ENCODE measurements at places on chromosomes 4 and X. TPM values are rescaled to one million over a fixed set of nuclear protein-coding genes. Genes with fewer than 3 reads are reported as not detected.

SMARCA1 gene
- 61.1 TPM for total RNA-seq

FAM47A gene
- total RNA-seq, result not detected

MAGEC1 gene
- not detected for total RNA-seq

RRH gene
- not detected for total RNA-seq

SLC2A9 gene
- 0.72 TPM for total RNA-seq

JADE3 gene
- 17.4 TPM for total RNA-seq

GRCh38 chr4:87910795-87911194 is 64.7 kb upstream of the SPP1 start:
- H3K36me3 ChIP-seq, result no peaks in the 10 kb centered on the region
- H3K27me3 ChIP-seq, result peaks cover 3% of the 10 kb centered on the region
- peaks cover 26% of the 10 kb centered on the region for H3K4me1 ChIP-seq
- H3K4me3 ChIP-seq, result no peak overlapping the region
- DNase-seq, result no peak

GRCh38 chrX:130053236-130053635 is 57.1 kb downstream of the ELF4 start:
- H3K27ac ChIP-seq, result no peak overlapping the region
- peaks cover 6% of the 10 kb centered on the region for H3K27me3 ChIP-seq
- H3K4me3 ChIP-seq, result no peak overlapping the region
- DNase-seq, result no peak
- H3K36me3 ChIP-seq, result peaks cover 19% of the 10 kb centered on the region
- peaks cover 7% of the 10 kb centered on the region for H3K4me1 ChIP-seq

GRCh38 chr4:57044279-57044678 is 65.6 kb downstream of the POLR2B start:
- H3K4me3 ChIP-seq, result no peak overlapping the region
- no peaks in the 10 kb centered on the region for H3K36me3 ChIP-seq
- no peaks in the 10 kb centered on the region for H3K4me1 ChIP-seq

- peak overlapping the region; percentile 98 for H3K4me3 ChIP-seq
- peaks cover 9% of the 10 kb centered on the region for H3K4me1 ChIP-seq
- peaks cover 8% of the 10 kb centered on the region for H3K27me3 ChIP-seq
- peak; percentile 4 for DNase-seq
- no peaks in the 10 kb centered on the region for H3K36me3 ChIP-seq
Measured at GRCh38 chrX:20265726-20266681, 705 bp downstream of the RPS6KA3 start.

DNA sequence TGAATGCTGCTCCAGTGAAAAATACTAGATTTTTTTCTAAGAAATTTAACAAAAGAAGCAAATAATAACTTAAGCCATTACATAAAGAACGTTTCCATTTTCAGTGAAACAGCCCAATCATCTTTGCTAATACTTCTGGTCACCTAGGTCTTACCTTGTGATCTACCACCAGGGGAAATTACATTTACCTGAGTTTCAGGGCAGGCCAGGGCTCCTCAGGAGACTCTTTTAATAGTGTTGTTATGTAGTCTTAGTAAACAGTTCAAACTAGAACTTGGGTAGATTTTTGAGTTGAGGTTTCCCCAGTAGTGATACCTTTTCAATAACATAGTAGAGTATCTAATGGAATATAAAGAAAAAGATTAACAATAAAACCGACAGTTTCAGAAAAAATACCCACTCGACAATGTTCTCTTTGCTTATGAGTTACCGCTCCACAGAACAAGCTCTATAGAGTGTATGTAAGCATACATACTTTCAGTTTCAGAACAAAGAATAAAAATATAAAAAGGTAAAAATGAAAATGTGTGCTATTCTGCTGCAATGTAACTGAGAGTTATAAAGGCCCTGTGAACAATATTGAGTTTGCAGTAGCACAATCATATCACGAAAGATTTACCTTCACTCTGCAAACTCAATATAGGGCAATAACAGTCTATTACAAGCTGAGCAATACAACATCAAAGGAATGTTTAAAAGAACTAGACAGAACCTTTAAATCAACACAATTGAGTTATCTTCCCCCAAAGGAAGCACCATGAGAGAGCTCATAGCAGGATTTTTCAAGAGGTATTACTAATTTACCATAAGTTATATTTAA is 165.8 kb downstream of the ATOH1 start:
- DNase-seq, result no peak
- H3K4me1 ChIP-seq, result peaks cover 4% of the 10 kb centered on the region
- H3K36me3 ChIP-seq, result no peaks in the 10 kb centered on the region
- H3K27me3 ChIP-seq, result peaks cover 1% of the 10 kb centered on the region
- H3K4me3 ChIP-seq, result no peak overlapping the region

GRCh38 chr4:158850800-158851644 is 82.2 kb downstream of the FNIP2 start:
- H3K27me3 ChIP-seq, result no peaks in the 10 kb centered on the region
- H3K4me3 ChIP-seq, result no peak overlapping the region
- DNase-seq, result no peak

GRCh38 chr4:120816296-120816965 is 106.1 kb downstream of the PRDM5 start:
- peak overlapping the region; percentile 8 for H3K4me3 ChIP-seq
- H3K36me3 ChIP-seq, result no peaks in the 10 kb centered on the region
- peaks cover 17% of the 10 kb centered on the region for H3K4me1 ChIP-seq
- peak overlapping the region; percentile 80 for H3K27ac ChIP-seq
- no peak for DNase-seq

GRCh38 chr4:40214038-40214437 is 17.2 kb downstream of the RHOH start:
- H3K4me1 ChIP-seq, result peaks cover 30% of the 10 kb centered on the region
- H3K36me3 ChIP-seq, result peaks cover 17% of the 10 kb centered on the region
- DNase-seq, result no peak

DNA sequence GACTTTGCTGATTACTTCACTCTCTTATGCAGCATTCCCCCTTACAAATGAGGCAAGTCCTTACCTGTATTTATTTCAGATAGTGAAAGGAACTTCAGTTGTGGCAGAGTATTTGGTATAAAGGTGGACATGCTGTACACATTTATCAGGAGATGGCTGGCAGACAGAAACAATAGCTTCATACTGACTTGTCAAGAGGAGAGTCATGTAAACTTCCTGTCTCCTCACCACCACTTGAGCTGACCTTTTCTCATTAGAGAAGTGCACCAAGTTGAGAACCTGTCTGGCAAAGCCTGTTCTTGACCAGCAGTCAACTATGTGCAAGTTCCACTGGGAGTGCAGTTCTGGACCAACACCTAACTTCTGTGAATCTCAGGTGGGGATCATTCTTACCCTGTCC is 80.8 kb downstream of the LARP1B start:
- H3K36me3 ChIP-seq, result peaks cover 15% of the 10 kb centered on the region
- no peak overlapping the region for H3K4me3 ChIP-seq
- peak overlapping the region; percentile 31 for H3K27ac ChIP-seq
- peaks cover 2% of the 10 kb centered on the region for H3K27me3 ChIP-seq
- no peak for DNase-seq

GRCh38 chr4:183637461-183637860 is 21.5 kb downstream of the RWDD4 start:
- peaks cover 28% of the 10 kb centered on the region for H3K4me1 ChIP-seq
- H3K36me3 ChIP-seq, result no peaks in the 10 kb centered on the region
- H3K4me3 ChIP-seq, result no peak overlapping the region
- H3K27me3 ChIP-seq, result peaks cover 8% of the 10 kb centered on the region

- no peak overlapping the region for H3K27ac ChIP-seq
- no peaks in the 10 kb centered on the region for H3K27me3 ChIP-seq
- no peak overlapping the region for H3K4me3 ChIP-seq
- DNase-seq, result no peak
- peaks cover 3% of the 10 kb centered on the region for H3K4me1 ChIP-seq
Measured at GRCh38 chrX:8913655-8914409, 112.6 kb upstream of the FAM9A start.

GRCh38 chrX:20461576-20461975 is 194.9 kb upstream of the RPS6KA3 start:
- no peaks in the 10 kb centered on the region for H3K27me3 ChIP-seq
- no peaks in the 10 kb centered on the region for H3K36me3 ChIP-seq
- no peak overlapping the region for H3K4me3 ChIP-seq
- DNase-seq, result no peak
- no peaks in the 10 kb centered on the region for H3K4me1 ChIP-seq

DNA sequence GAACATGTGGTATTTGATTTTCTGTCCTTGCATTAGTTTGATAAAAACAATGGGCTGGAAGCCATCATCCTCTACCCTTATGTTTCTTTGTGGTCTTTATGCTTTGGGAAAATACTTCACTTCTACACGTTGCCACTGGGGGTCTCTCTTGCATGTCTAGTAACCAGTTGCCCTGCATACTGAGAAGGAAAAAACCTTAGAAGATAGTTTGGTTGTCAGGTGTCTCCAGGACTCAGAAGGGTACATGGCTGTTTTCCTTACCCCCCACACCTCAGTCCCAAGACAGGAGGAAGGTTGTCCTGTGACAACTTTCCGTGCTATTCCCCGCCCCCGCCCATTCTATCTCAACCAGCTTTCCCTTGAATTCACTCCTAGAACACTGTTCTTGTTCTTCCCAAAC is 62.1 kb upstream of the LANCL3 start:
- no peaks in the 10 kb centered on the region for H3K36me3 ChIP-seq
- no peak overlapping the region for H3K27ac ChIP-seq
- H3K4me3 ChIP-seq, result no peak overlapping the region
- no peaks in the 10 kb centered on the region for H3K4me1 ChIP-seq

DNA sequence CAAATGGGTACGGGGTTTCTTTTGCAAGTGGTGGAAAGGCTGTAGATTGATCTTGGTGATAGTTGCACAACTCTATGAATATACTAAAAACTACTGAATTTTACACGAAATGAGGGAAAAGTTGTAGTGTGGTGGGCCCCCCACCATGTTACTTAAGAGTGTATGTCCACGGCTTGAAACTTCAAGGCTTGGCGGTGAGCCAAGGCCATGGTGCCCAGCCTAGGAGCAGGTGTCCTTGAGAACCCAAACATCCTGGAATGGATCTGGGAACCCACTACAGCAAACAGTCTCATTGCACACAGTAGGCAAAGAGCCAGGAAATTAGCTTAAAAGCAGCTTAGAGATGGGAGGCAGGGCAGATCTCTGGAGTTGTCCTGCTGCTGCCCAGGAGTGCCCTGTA is 62.9 kb downstream of the BRCC3 start:
- no peaks in the 10 kb centered on the region for H3K36me3 ChIP-seq
- no peak overlapping the region for H3K4me3 ChIP-seq
- DNase-seq, result no peak
- H3K4me1 ChIP-seq, result no peaks in the 10 kb centered on the region

DNA sequence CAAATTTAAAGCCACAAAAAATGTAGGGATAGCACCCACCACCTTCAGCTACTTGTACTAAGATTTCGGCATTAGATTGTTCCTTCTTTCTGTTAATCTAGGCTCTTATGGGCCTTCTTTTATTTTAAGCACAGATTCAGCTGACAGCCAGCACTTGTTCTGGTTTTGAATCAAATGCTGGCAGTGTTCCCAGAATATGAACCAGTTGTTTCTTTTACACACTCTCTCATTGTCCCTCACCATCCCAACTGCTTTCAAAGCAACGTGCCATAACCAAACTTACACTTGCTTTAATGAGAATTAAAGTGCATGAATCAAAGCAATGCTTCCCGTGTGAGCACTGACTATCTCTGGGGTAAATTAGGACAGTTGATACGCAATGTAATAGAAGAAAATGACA is 744.5 kb upstream of the FAM241A start:
- no peaks in the 10 kb centered on the region for H3K27me3 ChIP-seq
- H3K4me1 ChIP-seq, result no peaks in the 10 kb centered on the region
- H3K4me3 ChIP-seq, result no peak overlapping the region
- H3K36me3 ChIP-seq, result no peaks in the 10 kb centered on the region
- DNase-seq, result no peak

GRCh38 chr4:66339007-66339406 is 668.7 kb upstream of the EPHA5 start:
- H3K4me3 ChIP-seq, result no peak overlapping the region
- H3K36me3 ChIP-seq, result no peaks in the 10 kb centered on the region
- DNase-seq, result no peak
- no peaks in the 10 kb centered on the region for H3K27me3 ChIP-seq

GRCh38 chrX:16828124-16828908 is 41.8 kb downstream of the RBBP7 start:
- H3K27ac ChIP-seq, result no peak overlapping the region
- peaks cover 2% of the 10 kb centered on the region for H3K4me1 ChIP-seq
- no peaks in the 10 kb centered on the region for H3K27me3 ChIP-seq
- peaks cover 3% of the 10 kb centered on the region for H3K36me3 ChIP-seq
- DNase-seq, result no peak
- H3K4me3 ChIP-seq, result no peak overlapping the region

GRCh38 chr4:71659979-71660378 is 123.9 kb downstream of the GC start:
- no peak for DNase-seq
- no peaks in the 10 kb centered on the region for H3K36me3 ChIP-seq
- H3K27ac ChIP-seq, result no peak overlapping the region
- H3K4me3 ChIP-seq, result no peak overlapping the region

GRCh38 chr4:107721436-107722100 is 1.5 kb upstream of the PAPSS1 start:
- peaks cover 9% of the 10 kb centered on the region for H3K27me3 ChIP-seq
- DNase-seq, result no peak

- no peak overlapping the region for H3K4me3 ChIP-seq
- H3K27ac ChIP-seq, result no peak overlapping the region
- H3K27me3 ChIP-seq, result no peaks in the 10 kb centered on the region
- no peak for DNase-seq
- H3K4me1 ChIP-seq, result no peaks in the 10 kb centered on the region
Measured at GRCh38 chrX:103170216-103170615, 44.7 kb upstream of the BEX4 start.

DNA sequence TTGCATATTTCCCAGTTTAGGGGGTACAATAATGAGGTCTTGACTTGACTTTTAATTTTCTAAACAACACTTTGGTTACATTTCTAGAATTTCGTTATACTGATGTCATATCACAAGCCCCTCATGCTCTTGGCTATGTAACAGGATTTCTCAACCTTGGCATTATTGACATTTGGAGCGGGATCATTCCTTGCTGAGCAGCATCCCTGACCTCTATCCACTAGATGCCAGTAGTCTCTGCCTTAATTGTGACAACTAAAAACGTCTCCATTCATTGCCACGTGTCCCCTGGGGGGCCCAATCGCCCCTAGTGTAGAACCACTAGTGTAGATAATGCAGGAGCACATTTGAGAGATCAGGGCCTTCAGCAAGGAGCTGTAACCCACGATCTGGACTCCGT is 234.2 kb upstream of the MID1 start:
- no peaks in the 10 kb centered on the region for H3K4me1 ChIP-seq
- H3K27me3 ChIP-seq, result no peaks in the 10 kb centered on the region
- no peak overlapping the region for H3K27ac ChIP-seq
- no peak for DNase-seq

DNA sequence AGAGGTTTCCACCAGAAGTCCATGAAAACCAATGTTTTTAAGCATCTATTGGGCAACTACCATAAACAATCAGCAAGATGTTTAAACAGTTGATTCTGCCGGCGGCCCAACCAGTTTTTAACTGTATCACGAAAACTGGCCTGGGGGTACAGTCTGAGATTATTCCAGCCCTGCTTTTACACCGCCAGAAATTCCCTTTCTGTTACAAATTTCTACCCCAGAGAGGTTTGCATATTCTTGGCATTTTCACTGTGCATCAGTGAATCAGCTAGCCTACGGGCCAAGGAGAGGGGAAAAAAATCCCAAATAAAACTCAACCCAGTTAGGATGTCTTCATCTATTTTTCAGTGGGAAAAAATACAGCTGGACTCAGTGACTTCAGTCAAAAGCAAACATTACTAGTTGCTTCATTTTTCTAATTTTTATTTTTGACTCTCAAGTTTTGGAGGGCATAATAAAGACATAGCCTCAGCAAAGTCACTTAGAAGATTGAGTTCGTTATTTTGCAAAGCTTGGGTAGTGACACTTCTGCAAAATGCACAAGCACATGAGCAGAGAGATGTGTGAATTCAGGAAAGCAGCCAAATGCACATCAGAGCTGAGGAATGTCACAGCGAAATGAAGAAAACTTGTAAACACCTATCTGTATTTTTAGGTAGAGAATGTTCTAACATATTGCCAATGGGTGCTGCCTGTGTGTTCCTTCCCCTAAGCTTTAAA is 167.8 kb upstream of the GK2 start:
- peaks cover 2% of the 10 kb centered on the region for H3K27me3 ChIP-seq
- no peak overlapping the region for H3K27ac ChIP-seq
- DNase-seq, result no peak
- H3K36me3 ChIP-seq, result no peaks in the 10 kb centered on the region
